ENCODE measurements at places on chromosomes 6 and 20.

DNA sequence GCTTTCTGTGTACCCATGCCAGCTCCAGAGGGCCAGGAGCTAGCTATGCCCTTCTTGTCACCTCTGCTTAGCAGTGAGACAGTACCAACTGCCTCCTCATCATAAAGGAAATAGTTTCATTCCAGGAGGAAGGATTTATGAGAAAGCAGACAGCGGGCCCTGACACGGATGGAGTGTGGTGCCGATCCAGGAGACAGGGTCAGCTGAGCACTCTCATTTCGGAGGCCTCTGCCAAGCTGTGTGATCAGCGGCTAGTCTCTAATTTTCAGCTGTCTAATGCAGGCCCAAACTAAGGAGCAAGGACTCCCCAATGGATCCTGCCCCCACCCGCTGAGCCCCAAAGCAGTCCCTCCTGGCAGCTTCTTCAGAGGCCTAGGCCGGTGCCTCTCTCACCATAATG lies 103.1 kb downstream of the LRFN2 start:
- no peak for DNase-seq

DNA sequence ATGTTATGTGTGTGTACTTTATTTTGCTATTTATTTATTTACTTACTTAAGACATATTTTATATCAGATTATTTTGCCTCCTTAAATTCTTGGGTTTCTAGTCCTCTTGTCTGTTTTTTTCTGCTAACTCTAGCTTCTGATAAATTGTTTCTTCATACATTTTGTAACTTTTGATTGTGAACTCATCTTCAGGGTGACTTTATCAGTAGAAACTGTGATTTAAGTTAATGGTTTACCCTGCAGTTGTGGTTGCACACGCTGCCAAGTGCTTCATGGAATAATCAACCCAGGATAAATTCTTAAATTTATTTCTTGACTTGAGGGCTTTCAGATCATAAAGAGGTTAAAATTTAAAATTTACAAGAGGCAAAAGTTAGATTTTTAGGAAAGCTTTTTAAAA lies 173.3 kb downstream of the CENPW start:
- no peak for DNase-seq

GRCh38 chr20:58636983-58637421 lies 14.1 kb upstream of the STX16 start:
- DNase-seq, result no peak

- DNase-seq, result no peak
Measured at GRCh38 chr6:41375598-41376151, 40.3 kb downstream of the NCR2 start.

GRCh38 chr6:37648465-37649330 lies 49.0 kb downstream of the MDGA1 start:
- DNase-seq, result peak; percentile 68

GRCh38 chr6:140043357-140043756 lies 668.9 kb upstream of the CITED2 start:
- DNase-seq, result peak; percentile 97

- no peak for DNase-seq
Measured at GRCh38 chr6:57035549-57035948, 10.9 kb upstream of the KIAA1586 start.

DNA sequence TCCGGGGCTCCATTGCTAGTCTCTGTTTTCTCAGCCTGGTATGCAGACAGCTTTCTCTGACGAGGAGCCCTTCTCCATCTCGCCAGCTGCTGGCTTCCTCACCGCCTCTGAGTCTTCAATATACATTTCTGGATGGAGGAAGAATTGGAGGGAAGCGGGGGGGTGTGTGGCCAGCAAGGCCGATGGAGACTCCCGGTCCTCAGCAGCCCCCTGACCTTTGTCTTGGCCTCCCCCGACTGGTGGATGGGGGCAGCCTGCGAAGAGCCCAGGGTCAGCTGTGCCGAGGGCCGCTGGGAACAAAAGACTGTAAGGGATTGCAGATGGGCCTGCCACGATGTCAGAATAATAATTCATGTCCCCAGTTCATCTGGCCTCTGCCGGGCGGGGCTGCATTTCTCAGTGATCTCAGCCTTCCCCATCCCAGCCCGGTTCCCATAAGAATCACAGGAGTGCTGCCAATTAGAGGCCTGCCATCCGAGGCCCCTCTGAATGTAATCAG lies 54.3 kb upstream of the STX16 start:
- no peak for DNase-seq

DNA sequence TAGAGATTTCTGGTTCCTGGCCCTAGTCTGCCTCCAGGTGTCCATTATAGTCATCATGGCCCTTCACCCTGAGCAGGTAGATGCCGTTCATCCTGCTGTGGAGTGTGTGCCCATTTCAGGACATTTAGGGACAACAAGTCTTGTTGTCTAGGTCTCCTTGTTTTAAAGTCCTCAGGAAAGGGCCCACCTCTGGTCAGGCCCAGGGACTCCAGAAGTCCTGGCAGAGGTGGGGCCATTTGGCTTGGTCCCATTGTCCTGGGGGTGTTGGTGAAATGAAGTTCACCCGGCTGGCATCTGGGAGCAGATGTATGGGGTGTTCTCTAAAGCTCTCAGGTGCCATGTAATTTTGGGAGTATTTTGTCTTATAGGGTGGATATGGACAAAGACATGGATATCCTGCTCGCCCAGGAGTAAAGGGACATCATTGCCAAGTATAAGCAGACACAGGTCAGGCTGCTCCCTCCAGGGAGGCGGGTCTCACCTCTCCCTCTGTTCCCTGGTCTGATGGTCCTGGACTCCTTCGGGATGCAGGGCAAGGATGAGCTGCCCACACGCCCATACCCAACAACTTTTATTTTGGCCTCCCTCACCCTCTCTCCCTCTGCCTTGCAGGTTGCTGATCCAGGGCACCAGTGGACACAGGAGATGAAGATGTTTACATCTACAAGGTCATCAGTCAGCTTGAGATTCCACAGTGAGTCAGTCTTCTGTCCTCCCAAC lies 31.7 kb upstream of the MAS1L start:
- DNase-seq, result no peak

DNA sequence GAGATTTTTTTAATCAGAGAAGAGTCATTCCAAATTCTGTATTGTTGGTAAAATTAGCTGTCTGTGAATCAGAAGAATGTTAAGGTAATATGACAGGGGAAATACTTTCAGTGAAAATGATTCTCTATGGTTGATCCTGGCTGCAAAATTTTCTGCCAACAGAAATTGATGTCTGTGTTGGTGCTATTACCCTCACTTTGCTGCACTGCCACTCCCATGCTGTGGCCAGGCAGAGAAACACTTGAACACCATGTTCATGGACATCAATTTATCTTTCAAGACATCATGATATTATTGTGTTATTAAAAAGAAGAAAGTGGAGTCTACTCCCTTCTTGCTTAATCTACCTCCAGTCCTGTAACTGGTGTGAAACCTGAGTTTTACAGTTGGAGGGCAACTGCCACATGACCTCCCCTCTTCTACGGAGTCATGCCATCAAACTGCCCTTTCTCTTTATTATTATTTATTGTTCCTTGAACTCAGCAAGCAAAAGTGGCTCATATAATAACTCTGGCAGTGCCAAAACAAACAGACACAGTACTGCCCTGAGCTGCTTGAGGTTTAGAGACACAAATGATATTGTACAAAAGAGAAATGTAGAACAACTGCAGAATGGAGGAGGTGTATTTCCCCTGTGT lies 288.0 kb upstream of the JAG1 start:
- DNase-seq, result no peak

GRCh38 chr20:12061466-12061865 lies 143.8 kb downstream of the BTBD3 start:
- no peak for DNase-seq

GRCh38 chr6:142331075-142331551 lies 29.3 kb downstream of the ADGRG6 start:
- DNase-seq, result peak; percentile 58

GRCh38 chr6:128316258-128316929 lies 204.0 kb downstream of the PTPRK start:
- no peak for DNase-seq

DNA sequence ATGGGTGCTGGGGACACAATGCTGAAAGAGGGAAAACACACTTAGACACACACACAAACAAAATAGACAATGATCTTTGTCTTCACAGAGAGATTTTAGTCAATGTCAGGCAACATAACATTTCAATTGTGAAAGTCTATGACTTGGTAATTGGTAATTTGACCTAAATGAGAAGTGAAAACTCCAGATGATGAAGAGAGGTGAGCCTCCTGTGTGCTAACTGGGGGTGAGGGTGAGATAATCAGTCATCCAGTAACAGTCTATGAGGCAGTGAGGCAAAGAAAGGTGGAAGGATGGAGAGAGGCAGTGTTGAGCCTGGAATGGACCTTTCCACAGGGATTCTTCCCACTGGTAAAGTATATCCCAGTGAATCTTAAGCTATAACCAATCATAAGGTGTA lies 744.2 kb downstream of the MAFB start:
- DNase-seq, result no peak

GRCh38 chr6:156031516-156031915 lies 575.9 kb upstream of the NOX3 start:
- no peak for DNase-seq

- DNase-seq, result peak; percentile 21
Measured at GRCh38 chr20:2276015-2276414, 19.8 kb upstream of the TGM3 start.

DNA sequence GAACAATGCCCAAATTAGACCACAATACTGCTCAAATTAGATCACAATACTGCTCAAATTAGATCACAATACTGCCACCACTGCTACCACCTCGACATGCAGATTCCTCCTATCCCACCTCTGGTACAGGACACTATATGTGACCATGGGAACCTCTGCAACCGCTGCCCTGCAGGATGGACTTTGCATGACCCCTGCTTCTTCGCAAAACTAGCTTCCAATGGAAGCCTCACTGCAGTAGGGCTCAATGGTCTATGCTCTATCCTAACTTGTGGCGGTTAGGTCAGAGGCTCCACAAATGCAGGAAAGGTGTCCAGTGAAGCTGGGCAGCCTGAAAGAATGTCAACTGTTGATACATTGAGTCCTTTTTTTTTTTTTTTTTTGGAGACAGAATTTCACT lies 7.8 kb upstream of the TXNDC5 start:
- no peak for DNase-seq

GRCh38 chr6:7073082-7073820 lies 34.5 kb upstream of the RREB1 start:
- DNase-seq, result peak; percentile 47

GRCh38 chr20:59820204-59821041 lies 113.0 kb downstream of the SYCP2 start:
- DNase-seq, result peak; percentile 83

DNA sequence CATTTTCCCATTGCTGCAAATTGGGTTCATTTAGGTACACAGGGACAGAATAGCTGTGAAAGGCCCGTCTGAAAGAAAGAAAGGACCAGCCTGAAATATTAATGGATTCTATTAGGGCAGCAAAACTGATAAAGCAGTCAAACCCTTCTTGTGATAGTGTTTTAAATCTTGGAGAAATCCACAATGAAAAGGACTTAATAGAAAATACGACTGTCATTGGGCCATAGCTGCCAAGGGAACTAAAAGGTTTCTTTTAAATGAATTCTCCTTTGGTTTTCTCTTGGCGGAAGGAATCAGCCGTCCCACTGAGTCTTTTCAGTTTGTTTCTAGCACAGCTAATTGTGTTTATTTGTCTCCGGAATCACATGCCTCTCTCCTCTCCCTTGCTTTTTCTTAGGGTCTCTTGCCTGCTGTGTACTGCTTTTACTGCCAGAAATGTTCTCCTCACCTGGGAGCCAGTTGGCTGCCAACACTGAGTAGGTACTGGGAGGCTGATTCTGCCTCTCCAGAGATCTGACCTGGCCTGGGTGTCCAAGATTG lies 11.3 kb downstream of the PAQR8 start:
- no peak for DNase-seq

All from bronchial epithelial cell (primary cell).